Colonic mucosa (tissue), 4 donors: ENCODE measurements at places on chromosomes 13 and 19.

DNA sequence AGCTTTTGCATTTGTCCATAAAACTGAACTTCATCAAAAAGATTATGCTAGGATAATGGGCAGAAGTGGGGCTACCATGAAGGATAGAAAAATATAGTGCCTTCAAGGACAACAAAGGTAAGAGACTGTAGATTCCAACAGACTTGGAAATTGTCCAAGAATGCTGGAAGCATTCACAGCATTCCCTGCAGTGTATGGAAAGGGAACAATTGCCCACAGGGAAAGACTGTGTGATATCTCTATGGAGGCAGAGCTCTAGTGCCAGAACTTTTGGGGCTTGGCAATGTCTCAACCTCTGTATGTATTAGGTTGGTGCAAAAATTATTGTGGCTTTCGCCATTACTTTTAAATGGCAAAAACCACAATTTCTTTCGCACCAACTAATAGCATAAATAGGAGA lies 1598.8 kb upstream of the MIR17HG start:
- no peak for DNase-seq

- DNase-seq: no peak
Measured at GRCh38 chr13:57409656-57410055, 221.9 kb upstream of the PCDH17 start.

- peak; percentile 71 for DNase-seq
Measured at GRCh38 chr19:14363183-14364097, 17.8 kb upstream of the ADGRE5 start.

GRCh38 chr19:33861950-33862349 lies 65.3 kb downstream of the KCTD15 start:
- DNase-seq: no peak

GRCh38 chr13:26540334-26540733 lies 17.1 kb upstream of the WASF3 start:
- DNase-seq: no peak

DNA sequence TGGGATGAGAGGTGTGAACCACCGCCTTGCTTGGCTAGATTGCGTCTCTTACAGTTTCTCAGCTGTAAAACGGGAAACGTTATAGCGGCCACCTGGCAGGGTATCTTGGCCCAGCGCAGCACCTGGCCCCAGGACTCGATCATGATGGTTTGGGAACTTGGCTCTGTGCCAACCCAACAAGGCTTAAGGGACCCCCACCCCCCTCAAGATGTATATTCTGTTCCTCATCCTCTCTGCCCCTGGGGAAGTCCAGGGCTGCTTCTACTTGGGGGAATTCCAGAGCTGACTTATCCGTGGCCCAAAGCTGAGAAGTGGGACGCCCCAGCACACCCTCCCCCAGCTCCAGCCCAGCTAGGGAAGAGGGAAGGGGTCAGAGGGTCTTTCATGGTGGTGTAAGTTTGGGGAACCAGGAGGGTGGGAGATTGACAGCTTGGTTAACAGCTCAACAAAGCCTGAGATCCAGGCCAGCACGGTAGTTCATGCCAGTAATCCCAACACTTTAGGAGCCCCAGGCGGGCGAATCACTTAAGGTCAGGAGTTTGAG lies 695 bp downstream of the ICAM1 start:
- DNase-seq: peak; percentile 45

DNA sequence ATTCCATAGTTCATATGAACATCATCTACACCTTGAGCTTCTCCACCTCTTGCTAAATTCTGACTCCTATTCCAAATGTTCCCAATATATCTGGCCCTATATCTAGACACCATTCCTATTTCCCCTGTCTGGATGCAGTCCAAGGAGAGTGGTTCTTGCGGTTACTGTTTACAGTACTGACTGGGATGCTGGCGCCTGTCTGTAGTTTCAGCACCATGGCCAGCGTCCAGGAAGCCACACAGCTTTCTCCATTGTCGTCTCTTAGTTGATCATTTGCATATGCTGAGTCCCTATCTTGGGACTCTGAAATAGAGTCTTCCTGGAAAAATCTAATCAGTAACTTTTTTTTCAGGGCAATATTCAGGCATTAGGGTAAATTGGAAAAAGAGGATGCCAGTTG lies 14.9 kb downstream of the LAIR2 start:
- DNase-seq: peak; percentile 38

DNA sequence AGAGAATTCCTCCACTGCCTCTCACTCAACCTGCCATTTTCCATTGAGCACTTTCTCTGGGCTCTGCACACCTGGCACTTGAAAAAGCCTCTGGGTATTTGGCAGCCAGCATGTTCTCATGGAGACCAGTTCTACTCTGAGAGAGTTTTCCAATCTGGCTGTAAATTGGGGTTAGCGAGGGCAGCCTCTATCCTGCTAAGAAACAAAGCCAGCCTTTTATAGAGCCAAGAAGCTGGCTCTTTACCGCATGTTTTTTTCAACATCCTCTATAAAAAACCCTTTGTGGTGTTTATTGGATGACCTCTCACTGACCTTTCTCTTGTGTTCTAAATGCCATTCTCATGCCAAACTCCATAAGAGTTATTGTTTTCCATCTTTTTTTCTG lies 52.6 kb upstream of the RCBTB2 start:
- peak; percentile 61 for DNase-seq

DNA sequence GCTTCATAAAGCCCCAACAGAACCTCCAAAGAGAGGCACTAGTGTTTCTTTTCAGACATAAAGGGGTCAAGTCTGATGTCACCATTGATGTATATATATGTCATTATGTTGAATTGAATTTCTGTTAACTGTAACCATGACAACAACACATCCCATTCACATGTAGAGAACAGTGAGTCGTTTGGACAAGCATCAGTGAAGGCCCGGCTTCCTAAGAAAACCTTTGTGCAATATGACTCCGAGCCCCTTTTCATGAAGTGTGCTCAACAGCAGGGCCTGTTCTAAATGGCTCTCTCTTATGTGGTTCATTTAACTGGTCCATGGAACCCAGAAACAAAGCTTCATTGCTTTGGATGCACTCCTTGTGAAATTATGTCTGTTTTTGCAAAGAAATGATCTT lies 67.2 kb upstream of the UBL3 start:
- no peak for DNase-seq

DNA sequence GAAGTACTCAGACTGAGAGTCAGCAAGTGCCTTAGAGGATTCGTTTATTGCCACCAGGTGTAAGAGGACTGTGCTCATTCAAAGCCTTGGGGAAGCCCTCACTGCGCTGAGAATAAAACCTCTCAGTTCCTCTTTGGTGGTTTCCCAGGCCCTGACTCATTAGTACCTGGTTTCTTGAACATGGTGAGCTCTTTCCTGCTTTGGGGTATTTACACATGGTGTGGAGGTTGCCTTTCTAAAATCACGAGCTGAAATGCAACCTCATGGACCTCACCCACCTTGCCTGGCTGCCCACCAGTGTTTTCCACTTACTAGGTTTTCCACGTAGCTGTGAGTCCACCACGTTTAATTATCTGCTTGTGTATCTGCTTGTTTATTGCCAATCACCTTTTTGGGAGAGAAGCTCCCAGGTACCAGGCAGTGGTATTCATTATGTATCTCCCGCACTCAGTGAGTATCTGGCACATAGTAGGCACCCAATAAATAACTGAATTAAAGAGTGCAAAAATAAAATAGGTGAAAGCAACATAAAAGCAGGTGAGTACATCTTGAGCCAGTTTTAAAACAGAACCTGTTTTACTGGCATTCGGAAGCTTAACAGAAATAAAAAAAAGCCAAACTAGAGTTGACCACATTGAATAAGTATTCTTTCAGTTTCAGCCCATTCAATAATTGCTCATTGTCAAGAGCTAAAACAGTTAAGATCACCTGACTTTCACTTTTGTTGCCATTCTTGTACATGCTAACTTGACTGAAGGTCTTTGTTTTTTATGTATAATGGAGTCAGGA lies 533.0 kb downstream of the MYO16 start:
- no peak for DNase-seq

GRCh38 chr19:28881616-28882015 lies 331.3 kb downstream of the UQCRFS1 start:
- no peak for DNase-seq

DNA sequence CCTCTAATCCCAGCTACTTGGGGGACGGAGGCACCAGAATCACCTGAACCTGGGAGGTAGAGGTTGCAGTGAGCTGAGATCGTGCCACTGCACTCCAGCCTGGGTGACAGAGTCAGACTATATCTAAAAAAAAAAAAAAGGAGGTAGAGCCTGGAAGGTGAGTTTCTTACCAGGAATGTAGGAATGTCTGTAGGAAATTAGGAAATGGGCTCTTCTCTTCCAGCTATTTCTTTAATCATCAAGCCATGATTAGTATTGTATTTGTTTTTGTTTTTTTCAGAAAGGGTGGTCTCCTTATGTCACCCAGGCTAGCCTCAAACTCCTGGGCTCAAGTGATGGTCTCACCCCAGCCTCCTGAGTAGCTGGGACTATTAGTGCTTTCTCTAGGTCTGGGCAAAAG lies 26.3 kb upstream of the SERP2 start:
- no peak for DNase-seq

GRCh38 chr13:58960888-58961287 lies 1202.8 kb downstream of the DIAPH3 start:
- no peak for DNase-seq
